ENCODE measurements at places on chromosomes 11 and 22.

DNA sequence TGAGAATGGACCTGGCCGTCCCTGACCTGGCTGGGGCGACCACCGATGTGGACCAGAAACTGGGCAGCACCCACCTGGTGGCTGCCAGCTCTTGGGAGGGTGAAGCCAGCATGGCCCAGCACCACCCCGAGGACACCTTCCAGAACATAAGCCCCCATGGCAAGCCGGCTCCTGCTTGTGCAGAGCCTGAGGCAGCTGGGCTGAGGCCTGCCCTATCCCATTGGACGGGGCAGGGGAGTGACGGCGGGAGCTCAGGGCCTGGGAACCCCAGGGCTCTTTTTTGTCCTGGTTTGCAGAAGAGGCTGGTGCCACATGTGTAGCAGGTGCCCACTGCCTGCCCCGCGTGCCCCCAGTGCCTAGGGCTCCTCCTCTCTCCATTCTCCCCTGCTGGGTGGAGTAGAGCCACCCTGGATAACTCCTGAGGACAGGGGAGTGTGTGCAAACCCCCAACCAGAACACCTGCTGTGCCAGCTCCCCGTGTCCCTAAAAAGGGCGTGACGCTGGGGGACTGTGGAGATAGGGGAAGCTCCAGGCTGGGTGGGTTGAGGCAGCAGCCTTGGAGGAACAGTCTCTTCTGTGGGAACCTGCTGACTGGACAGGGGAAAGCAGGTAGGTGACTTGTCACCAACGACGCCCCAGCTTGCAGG, 11.9 kb downstream of the DUSP8 start:
- no peak for DNase-seq

- DNase-seq = peak; percentile 29
Measured at GRCh38 chr11:46554213-46555147, 39.3 kb downstream of the AMBRA1 start.

- DNase-seq = peak; percentile 63
Measured at GRCh38 chr11:18802381-18803257, 11.0 kb upstream of the PTPN5 start.

DNA sequence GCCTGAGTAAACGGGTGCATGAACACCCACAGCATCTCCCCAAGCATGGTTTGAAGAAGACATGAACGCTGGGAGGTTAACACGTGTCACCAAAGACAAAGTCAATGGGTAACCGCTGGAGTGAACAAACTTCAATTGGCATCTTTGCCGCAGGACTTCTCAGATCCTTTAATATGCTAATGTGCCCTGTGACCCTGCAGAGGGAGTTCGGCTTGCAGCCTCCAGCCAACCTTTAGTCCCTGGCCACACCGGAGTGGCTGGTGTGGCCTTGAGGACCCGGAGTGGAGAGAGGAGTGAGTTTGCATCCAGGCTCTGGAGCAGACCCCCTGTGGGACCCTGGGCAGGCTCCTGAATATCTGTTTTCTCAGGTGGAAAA, 57.0 kb downstream of the FLRT1 start:
- DNase-seq = no peak

DNA sequence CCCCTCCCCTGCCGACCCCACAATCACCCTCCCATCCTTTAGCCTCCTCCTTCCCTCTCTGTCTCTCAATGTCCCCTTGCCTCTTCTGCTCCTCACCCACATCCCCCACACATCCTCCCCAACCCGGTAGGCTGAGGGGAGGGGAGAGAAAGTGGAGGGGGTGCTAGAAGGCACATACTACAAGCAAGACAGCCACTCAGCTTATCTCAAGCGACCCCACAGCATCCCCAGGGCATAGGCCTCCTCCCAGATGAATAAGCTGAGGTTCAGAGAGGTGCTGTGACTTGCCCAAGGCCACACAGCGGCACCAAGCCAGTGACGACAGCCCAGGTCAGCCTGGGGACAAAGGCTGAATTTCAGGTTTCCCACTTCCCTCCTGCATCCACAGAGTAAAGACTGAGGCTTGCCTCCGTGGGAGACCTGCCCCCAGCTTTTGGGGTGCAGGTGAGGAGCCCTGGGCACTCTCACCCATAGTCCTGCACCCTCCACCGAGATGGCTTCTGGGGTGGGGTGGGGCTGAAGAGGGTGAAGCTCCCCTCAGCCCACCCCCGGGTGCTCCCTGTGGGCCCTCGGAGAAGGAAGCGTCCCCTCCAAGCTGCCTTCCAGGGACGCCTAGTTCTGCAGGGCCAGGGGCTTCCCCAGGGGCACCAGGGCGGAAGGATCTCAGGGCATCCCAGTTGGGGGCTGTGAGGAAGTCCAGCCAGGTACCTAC, 511 bp downstream of the RAC2 start:
- DNase-seq = no peak

DNA sequence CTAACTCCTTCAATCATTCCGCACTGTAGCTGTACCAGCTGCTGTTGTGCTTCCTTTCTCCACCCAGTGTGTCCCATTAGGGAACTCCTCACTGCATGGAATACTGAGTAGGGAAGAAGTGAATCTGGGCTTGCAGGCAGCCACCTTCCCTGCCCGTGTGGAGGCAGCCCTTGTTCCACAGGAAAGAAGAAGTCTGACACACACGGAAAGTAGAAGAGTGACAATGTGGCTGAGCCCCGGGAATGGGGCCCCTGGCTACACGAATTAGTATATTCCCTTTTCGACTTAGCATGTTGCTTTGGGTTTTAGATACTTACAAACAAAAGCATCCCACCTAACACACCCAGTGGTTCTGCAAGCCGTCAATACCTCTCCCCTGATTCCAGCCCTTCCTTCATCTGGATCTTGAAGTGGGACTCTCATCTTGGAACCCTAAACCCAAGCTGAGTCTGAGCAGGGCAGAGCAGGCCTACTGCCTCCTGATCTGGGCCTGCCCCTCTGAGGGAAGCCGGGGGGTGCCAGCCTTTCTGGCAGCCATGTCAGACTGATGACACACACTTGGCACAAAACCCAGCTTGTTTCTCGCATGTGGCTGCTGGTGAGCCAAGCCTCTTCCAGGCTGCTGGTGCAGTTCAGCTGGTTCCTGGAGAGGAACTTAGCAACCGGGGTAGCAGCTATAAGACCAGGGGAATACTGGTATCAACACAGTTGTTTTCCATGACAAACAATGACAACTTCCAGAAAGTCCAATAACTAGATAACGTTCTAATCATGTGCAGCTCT, 71.6 kb downstream of the C11orf58 start:
- DNase-seq = peak; percentile 81

Measured in muscle of leg (tissue), 16 donors.